ENCODE measurements at places on chromosomes 3 and 15.

DNA sequence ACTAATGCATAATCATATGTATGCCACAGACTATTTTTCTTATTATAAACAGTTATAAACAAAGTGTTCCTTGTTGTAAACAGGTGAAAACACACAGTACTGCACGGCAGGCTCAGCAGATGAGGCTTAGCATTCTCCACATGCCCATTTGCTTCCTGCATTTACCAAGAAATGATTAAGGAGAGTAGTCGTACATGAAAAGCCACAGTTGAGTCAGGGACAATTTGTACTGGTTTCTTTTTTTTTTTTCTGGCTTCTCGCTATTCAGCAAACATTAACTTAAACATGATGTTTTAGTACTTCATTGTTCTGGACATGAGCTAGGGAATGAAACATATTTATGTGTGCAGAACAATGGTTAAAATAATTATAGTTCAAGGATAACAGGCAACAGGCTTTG, 63.4 kb downstream of the GHSR start:
- peak; percentile 37 for DNase-seq

- DNase-seq: no peak
Observed at GRCh38 chr3:151144760-151145159, 58.3 kb downstream of the GPR171 start.

GRCh38 chr3:185582871-185583270, 3.2 kb upstream of the SENP2 start:
- no peak for DNase-seq

- no peak for DNase-seq
Observed at GRCh38 chr3:46442576-46443530, 21.9 kb downstream of the LTF start.

GRCh38 chr3:169383770-169384169, 279.7 kb downstream of the MECOM start:
- DNase-seq: no peak

- no peak for DNase-seq
Observed at GRCh38 chr3:146128179-146128578, 32.8 kb downstream of the PLOD2 start.

DNA sequence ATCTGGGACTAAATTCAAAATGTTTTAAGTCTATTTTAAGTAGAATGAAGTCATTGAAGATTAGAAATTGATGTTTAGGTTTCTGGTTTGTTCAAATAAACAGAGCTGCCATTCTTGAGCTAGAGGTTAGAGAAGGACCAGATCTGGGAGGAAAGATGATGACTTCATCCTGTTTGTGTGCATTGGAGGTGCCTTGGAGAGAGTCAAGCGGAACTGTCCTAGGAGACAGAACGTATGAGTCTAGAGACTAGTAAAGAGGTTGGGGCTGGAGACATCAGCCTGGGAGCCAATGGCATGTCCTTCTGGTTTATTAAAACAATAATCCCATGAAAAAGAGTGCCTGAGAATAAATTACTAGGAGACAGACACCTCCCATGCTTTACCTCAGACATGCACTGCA, 303.4 kb downstream of the KBTBD8 start:
- DNase-seq: no peak

DNA sequence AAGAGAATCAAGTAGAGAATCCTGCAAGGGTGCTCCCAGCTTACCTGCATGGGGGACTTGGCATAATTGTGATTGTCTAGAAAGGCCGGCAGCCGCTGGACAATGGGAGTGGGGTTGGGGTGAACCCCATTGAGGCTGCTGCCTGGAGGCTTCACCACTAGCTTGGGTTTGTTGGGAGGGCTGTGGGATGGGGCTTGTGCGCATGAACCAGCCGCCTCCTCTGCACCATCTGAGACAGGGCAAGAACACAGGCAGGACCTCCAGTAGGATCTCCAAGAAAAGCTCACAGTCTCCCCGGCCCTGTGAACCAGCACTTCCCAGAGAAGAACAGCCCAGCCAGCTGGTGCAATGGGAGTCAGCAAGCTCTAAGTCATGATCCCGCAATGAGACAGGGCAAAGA, 39.8 kb downstream of the SEMA3G start:
- no peak for DNase-seq

DNA sequence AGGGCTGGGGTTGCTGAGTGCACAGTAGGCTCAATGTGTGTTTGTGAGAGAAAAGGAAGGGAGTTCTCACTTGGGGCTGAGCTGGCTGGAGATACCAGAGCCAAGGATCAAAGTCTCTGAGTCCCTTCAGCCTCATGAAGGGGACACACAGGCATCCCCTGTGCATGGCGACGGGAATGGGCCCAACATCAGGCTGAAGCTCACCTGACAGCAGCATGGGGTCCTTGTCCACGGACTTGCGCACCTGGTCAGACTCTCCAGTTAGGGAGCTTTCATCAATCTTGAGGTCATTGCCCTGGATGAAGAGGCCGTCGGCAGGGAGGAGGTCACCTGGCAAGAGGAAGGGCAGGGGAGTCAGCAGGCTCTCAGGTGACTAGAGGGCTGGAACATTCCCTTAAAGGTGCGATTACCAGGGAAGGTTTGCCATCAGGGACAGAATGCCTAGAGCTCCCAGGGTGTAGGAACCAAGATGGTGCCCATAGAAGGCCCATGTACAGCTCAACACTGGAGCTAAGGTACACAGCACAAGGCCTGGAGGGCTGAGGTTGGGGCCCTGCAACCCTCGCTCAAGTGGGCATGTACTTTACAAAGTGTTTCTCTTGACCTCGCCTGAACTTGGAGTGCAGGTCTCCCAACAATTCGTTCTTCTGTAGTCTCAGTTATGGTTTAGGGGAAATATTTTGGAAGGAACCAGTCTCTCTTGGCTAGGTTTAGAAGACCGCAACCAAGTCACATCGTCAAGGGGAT, 80.0 kb upstream of the SEC13 start:
- DNase-seq: no peak

GRCh38 chr15:33083232-33084081, 111.1 kb downstream of the FMN1 start:
- DNase-seq: no peak

GRCh38 chr3:46863261-46863782, at the start of gene MYL3:
MYL3 (minus strand) TSS chr3:46863444; CDS start chr3:46863390, 54 bp downstream.
- no peak for DNase-seq

GRCh38 chr3:129162729-129163579, 2.1 kb upstream of the ISY1 start:
- no peak for DNase-seq

GRCh38 chr15:25792128-25792527, 71.0 kb downstream of the ATP10A start:
- no peak for DNase-seq

DNA sequence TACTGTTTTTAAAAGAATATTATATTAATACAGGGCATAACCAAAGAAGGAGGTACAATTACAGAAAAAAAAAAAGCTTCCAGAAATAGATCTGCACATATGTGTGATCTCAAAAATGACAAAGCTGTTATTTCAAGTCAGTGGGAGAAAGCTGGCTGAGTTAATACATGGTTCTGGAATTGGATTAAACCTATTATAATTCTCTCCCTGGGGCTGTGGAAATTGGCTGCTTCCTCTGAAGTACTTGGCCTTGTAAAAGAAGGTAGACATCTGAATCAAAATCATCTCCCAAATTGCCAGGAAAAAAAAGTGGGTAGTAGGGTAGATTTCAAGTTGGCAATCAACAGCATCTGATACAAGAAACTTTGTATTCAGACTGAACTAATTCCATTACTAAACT, 723.9 kb upstream of the ALCAM start:
- DNase-seq: no peak

Measured in kidney epithelial cell (primary cell).